ENCODE measurements at places on chromosomes 2 and 18. TPM values are rescaled to one million over a fixed set of nuclear protein-coding genes. Genes with fewer than 3 reads are reported as not detected.

The CCDC85A gene
- polyA plus RNA-seq: 48.7 TPM

DNA sequence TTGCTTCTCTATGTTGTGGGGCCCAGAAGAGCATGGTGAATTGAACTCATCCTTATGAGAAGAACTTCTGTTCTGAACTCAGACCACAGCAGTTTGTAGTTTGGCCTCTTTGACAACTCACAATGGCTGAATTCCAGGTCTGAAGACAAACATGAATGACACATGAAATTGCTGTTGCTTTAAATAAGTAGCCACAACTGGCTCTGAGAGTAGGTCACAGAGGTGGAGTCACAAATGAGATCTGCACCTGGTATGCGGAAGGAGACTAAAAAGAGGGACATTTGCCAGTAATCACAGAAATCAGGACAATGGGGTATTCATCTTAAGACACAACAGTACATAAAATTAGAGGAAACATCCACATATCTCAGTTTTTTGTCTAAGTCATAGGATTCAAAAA is 290.3 kb upstream of the MMADHC start:
- no peak for DNase-seq

The UGT1A8 gene
- polyA plus RNA-seq: not detected

- DNase-seq: peak; percentile 61
Measured at GRCh38 chr2:16281451-16282335, 341.3 kb downstream of the MYCN start.

DNA sequence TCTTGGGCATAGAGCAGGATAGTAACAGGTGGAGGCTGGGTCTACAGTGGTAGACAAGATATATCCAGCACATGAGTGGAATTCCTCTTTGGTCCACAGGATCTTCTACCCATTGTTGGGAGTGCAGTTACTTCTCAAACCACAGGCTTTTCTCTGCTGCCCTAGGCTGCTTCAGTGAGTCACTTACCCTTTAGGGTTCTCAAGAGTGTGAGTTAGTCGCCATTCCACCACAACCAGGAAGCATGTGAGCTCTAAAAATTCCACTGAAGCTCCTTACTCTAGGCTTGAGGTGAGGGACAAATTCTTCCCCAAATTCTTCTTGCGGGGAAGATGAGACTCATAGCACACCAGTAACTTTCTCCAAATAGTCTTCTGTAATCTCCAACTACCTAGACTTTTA is 189.4 kb downstream of the PLCL1 start:
- DNase-seq: no peak

GRCh38 chr2:237956402-237956736 is 10.4 kb upstream of the UBE2F start:
- DNase-seq: peak; percentile 80

GRCh38 chr2:1588051-1588977 is 156.0 kb downstream of the PXDN start:
- DNase-seq: no peak

DNA sequence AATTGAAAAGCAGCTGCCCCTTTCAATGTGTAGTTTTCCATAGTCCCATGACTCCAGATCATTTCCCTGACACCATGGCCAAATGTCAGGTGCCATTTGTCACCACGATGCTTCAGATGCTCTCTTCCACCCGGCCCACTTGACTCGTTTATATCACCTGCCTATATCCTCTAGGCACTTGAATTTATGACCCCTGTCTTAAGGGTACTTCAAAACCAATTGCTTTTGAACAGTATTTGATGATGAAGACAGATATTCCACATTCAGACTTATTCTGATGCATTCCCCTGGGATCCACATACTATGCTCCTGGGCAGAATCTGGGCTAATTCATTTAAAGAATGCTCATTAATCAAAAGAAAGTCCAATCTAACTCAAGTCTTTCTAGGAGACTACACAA is 16.9 kb upstream of the RHBDD1 start:
- DNase-seq: no peak

- no peak for DNase-seq
Measured at GRCh38 chr2:7722212-7722910, 805.1 kb downstream of the RNF144A start.

The DLGAP1 gene
- polyA plus RNA-seq: not detected

DNA sequence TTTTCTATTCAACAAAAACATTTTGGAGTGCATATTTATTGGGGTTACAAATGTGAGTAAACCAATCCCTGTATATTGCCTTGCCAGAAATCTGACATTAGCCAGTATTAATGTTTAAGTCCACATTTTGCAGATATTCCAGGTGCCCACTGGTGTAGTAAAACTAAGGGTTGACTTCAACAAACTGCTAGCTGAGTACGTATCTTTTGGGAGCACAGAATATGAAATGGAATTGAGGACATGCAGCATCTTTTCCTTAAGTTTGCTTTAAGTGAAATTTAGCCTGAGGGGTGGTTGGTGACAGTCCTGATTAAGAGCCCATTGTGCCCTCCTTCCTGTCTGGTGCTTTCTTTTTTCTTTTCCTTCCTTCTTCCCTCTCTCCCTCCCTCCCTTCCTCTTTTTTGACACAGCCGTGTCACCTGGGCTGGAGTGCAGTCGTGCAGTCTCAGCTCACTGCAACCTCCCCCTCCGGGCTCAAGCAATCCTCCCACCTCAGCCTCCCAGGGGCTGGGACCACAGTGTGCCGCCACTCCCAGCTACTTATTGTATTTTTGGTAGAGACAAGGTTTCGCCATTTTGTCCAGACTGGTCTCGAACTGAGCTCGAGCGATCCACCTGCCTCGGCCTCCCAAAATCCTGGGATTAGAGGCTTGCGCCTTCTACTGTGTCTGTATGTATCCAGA is 1.6 kb downstream of the NUP35 start:
- no peak for DNase-seq

DNA sequence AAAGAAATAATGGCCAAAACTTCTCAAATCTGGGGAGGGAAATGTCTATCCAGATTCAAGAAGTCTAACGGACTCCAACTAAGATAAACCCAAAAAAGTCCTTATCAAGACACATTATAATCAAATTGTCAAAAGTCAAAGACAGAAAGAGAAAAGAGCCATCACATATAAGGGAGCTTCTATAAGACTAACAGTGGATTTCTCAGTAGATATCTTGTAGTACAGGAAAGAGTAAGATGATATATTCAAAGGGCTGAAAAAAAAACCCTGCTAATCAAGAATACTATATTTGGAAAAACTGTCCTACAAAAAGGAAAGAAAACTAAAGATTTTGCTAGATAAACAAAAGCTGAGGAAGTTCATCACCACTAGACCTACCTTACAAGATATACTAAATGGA is 35.4 kb downstream of the TMEM247 start:
- no peak for DNase-seq

DNA sequence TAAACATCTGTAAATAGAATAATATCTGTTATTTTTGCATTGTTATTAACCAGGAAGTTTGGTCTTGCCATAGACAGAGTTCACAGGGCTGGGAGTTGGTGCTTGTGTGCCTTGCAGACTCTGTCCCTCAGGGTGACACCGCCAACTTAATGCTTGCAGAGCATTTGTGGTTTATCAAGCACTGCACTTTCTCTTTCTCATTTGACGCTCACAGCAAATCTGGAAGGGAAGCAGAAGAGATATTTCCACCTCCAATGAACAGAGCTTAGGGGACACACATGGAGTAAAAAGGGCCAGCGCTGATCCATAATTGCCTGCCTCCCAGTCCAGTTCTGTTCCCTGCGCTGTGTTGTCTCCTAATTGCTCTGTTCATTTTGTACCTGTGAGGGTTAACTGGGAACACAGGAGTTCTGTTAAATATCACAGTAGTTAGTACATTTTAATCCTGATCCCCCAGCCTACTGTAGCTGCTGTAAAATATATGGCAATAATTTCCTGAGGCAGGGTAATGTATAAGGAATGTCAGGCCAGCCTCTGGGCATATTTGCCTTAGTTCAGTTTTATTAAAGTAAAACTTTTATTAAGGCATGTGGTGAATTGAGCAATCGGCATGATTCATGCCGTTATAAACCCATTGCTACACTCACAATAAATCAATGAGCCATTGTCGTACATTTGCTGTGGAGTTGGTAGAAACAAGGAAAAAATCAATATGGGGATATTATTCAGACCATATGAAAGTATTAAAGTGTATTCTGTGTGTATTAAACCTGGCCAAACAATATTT is 182.5 kb upstream of the OSR1 start:
- DNase-seq: no peak

The MARCHF4 gene
- 7.6 TPM for polyA plus RNA-seq

DNA sequence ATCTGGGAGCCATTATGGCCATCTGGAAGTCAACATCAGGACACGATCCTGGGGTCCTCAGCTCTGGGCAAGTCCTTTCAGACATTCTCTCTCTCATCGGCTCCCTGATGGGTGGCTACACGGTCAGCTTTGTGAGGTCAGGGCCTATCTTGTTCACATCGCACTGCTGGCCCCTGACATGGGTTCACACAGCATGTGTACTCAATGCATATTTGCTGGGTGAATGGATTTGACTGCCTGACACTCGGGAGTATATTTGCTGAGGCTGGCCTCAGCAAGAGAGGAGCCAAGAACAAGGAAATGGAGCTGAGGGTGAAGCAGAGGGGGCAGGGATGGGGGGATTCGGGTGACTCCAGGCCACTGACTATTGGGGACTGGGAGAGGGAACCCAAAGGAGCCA is 50.5 kb downstream of the SLC4A5 start:
- DNase-seq: no peak
